ENCODE measurements at places on chromosomes 2 and 18.

GRCh38 chr2:43406651-43407279, 180.4 kb upstream of the ZFP36L2 start:
- DNase-seq: no peak

- DNase-seq: no peak
Measured at GRCh38 chr2:178225006-178225805, 30.9 kb downstream of the OSBPL6 start.

DNA sequence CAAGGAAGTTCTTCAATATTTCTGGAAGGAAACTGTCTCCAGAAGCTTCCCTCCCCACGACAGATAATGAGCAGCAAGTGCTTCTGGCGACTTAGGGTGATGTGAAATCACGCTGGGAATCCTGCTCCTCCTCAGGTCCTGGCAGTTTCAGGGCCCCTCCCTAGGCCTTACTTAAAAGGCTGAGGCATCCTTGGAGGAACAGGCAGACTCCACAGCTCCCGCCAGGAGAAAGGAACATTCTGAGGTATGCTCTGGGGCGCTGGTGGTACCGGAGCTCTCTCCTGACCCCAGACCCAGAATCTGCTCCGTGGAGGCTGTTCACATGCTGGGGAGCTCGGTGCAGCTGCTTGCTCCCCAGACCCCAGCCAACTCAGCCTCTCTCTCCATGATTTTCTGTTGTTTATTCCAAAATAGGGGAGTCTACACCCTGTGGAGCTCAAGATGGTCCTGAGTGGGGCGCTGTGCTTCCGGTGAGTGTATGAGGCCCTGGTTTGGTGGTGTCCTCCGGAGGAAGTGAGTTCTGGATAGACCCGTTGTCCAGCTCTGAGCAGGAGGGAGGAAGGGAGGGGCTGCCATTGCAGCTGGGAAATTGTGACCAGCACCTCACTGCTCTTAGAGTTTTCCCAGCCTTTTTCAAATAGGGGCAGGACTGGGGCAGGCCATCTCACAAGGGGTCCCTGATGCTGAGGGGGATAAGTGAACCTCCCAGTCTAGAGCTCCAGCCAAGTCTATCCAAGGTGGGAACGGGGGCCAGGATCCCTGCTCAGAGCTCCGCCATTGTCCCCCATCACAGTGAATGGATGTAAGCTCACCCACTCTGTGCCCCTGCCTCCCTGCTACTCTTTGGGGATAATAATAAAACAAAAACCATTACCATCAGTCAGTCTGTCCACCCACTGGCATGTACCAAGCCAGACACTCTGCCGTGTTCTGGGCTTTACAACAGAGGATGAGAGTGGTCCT, at the start of gene IL36RN:
IL36RN (plus strand) TSS at position 201 of the 963 bp plus-strand sequence; CDS start at position 442, 241 bp downstream.
- no peak for DNase-seq

DNA sequence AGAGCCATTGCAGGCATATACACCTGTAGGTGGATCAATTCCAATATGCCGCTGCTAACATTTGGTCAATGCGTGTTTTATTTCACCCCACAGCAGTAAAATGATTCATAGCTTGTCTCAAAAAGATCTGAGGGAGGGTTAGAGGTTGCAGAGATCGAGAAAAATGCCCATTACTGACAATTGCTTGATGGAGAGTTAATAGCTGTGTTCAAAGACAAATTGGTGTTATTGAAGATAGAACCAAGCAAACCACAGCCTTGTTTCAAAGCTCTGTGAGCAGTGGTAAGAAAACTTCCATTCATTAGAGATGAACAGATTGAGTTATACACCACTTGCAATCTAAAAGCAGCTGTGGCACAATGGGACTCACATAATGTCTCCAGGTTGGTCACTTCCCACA, 95.4 kb downstream of the KCNE4 start:
- no peak for DNase-seq

- DNase-seq: no peak
Measured at GRCh38 chr18:33821503-33821902, 243.5 kb downstream of the ASXL3 start.

DNA sequence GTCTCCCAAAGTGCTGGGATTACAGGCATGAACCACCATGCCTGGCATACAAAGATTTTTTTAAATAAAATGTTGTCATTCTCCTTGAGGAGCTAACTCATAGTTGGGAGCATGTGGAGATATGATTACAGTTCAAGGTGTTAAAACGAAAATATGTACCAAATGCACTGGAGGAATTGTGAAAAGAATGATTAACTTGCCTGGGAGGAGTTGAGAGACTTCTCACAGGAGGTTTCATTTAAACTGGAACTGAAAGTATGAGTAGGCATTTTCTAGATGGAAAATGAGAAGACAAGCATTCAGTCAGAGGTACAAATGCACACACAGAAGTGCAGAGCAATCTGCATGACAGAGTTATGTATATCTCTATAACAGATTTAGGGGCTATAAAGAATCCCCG, 126.6 kb upstream of the PDE1A start:
- DNase-seq: peak; percentile 42

GRCh38 chr2:46365913-46366667, 68.9 kb downstream of the EPAS1 start:
- no peak for DNase-seq

- no peak for DNase-seq
Measured at GRCh38 chr2:84705858-84706257, 175.0 kb downstream of the TRABD2A start.

DNA sequence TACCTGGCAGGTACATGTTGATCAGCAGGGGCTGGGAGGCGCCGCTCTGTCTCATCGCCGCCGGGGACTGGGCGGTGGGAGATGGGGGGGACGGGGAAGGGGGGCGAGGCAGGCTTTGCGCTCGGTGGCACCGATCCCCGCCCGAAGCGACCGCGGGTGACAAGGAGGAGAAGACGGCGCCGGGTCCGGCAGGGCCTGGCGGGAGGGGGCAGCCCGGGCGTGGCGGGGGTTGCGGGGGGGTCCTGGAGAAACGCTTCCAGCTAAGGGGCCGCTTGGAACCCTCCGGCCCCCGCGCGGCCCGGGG, at the start of gene FEV:
FEV (minus strand) TSS at position 164 of the 304 bp plus-strand sequence; CDS start at position 55, 109 bp downstream.
- no peak for DNase-seq

GRCh38 chr2:241660593-241661213, 23.2 kb downstream of the ATG4B start:
- DNase-seq: no peak

DNA sequence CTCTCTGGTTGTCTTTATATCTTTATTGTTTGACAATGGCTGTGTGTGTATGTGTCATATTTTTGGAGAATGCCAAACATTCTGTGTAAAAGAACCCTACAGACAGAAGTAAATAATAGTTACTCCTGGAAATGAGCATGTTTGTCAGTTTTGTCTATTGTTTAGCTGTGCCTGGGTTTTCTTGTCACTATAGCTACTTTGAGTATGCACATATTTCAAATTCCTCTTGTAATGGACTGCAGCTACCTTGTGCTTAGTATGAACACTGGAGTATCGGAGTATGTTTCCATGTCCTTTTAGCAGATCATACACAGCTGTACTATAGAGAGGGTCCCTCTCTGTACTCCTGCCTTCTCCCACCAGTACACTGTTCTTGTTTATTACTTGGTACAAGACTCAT, 58.0 kb upstream of the DOCK10 start:
- no peak for DNase-seq

DNA sequence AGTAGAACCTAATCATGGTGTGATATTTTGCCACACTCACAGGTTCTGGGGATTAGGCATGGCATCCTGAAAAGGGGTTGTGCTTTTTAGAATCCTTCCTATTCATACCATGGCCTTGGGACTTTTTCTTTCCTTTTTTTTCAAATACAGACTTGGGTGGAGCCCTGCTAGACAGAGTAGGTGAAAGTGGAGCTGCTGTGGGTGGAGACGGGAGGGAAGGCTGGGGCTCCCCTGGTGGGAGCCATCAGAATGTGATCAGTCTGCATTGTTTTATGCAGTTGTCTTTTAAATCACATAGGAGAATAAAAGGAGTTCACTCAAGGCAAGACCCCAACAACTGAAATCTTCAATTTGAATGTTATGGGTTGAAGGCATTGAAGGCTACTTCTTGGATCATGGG, 130.2 kb downstream of the VAPA start:
- DNase-seq: peak; percentile 38

DNA sequence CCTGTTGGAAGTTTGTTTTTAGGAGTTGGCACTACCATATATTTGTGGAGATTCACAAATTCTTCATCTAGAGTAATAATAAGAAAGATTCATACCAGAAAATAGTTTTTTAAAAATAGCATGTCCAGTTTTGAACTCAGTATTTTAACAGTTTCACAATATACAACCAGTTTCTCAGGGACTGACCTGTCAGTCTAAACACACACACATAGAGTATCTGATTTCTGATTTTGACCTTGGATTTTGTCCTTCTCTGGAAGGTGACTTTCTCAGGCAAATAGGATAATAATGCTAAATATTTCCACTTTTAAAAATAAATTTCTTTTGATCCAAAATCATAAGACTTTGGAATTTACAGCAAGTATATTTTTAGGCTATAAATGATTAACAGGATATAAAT, 32.0 kb downstream of the MFSD6 start:
- DNase-seq: no peak

- no peak for DNase-seq
Measured at GRCh38 chr2:95258271-95258670, 16.0 kb upstream of the PROM2 start.

DNA sequence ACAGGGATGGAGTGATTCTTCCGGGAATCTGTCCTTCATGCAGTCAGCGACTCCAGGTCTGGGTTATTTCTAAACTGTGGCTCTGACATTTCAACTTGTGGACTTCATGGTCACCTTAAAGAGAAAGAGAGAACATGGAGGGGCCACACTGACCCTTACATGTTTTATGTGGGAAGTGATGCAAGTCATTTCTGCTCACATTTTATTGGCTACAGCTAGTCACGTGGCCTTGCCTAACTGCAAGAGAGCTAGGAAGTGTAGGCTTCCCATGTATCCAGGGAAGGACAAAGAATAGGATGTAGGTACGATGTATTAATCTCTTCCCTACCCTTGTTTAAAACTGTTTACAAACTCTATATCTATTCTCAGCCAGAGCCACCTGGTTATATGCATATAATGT, 30.3 kb upstream of the AFTPH start:
- DNase-seq: no peak

DNA sequence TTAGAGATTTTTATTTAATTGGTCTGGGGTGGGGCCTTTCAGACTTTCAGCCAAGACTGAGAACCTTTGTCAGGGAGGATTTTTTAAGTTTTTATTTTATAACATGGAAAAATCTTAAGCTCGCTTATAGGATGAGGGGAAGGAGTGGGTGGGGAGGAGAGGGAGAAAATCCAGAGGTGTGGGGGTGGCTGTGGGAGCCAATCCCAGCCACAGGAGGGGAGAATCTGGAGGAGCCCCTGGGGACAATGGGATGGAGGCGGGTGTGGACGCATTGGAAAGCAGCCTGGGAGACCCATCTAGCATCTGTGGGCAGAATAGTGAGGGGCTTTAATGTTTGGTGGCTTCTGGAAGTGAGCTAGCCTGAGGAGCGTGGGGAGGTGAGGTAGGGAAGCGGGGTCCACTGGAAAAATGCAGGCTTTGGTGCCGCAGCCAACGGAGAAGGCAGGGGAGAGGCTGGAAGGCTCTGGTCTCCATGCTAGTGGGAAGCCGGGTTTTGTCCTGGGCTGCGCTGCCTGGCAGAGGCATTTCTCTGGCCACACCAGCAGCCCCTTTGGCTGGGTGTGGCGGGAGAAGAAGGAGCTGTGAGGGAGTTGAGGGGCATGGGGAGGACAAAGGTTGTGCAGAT, 11.5 kb upstream of the INPP5D start:
- DNase-seq: no peak

DNA sequence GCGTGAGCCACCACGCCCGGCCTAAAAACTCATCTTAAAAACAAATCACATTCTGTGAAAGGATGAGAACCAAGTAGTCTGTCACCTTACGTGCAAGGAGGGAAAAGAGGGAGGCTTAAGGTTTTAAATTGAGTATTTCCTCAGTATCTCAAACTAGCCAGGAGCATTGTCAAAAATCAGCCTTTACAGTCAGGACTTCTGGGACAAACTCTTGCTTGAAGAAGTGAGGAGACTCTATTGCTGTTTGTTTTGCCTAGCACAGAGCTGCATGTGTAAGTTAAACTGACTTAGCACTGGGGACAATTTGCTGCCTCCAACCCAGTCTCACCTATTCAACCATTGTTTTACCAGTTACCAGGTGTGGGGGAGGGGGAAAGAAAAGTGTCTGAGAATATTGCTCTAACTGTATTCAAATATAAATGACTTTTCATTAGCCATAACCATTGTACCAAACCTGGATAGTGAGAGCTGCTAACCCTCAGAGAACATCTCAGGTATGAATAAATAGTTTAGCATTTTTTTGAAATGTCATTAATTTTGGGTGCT, 3.6 kb downstream of the INO80D start:
- no peak for DNase-seq

- no peak for DNase-seq
Measured at GRCh38 chr2:71799013-71799575, 345.7 kb downstream of the DYSF start.

DNA sequence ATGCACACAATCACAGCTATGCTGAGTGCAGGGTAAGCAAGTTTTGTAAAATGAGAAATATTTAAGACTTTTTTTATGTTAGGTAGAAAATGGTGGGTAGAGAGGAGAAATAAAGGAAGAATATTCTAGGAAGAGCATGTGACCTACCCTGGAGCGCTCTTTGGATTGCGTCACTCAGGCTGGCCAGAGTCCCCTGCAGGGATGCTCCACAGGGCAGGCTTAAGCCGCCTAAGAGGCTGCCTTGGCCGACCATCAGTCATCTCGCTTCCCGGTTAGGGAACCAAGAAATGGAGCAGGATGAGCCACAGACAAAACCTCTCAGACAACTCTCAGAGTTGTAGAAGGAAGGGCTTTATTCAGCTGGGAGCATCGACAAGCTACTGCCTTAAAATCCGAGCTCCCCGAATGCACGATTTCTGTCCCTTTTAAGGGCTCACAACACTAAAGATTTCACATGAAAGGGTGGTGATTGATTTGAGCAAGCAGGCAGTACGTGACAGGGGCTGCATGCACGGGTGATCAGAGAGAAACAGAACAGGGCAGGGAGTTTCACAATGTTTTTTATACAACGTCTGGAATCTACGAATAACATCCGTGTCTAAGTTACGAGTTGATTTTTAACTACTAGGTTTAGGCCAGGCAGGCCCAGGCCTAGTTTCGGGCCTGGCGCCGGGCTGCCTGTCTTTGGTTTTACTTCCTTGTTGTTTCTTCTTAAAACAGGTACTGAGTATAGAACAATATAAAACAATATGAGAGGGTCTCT, 1072.0 kb downstream of the CBLN2 start:
- no peak for DNase-seq

DNA sequence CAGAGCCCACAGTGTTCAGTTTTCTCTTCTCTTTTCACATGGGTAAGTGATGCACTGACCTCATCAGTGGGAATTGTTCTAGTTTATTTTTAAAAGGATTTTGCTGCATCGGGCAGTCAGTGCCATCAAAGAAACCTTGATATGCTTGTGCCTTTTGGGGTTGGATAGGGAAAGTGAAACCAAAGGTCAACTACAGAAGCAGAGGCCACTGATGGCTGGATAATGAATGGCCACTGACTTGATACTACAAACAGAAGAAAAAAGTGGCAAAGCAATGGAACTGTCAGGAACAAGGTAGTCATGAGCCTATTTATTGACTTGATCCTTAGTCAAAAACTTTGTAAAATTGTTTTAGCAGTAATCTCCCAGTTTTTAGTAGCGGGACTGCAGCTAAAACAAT, 636.3 kb upstream of the ZEB2 start:
- DNase-seq: no peak

GRCh38 chr2:217610401-217610814, 392.4 kb downstream of the TNS1 start:
- no peak for DNase-seq
